ENCODE measurements at places on chromosomes 6 and 20.

- no peak for DNase-seq
- no peaks in the 10 kb centered on the region for H3K4me1 ChIP-seq
- no peaks in the 10 kb centered on the region for H3K36me3 ChIP-seq
- no peaks in the 10 kb centered on the region for H3K27me3 ChIP-seq
- H3K4me3 ChIP-seq, result no peak overlapping the region
Observed at GRCh38 chr6:93721386-93722048, 302.2 kb upstream of the EPHA7 start.

DNA sequence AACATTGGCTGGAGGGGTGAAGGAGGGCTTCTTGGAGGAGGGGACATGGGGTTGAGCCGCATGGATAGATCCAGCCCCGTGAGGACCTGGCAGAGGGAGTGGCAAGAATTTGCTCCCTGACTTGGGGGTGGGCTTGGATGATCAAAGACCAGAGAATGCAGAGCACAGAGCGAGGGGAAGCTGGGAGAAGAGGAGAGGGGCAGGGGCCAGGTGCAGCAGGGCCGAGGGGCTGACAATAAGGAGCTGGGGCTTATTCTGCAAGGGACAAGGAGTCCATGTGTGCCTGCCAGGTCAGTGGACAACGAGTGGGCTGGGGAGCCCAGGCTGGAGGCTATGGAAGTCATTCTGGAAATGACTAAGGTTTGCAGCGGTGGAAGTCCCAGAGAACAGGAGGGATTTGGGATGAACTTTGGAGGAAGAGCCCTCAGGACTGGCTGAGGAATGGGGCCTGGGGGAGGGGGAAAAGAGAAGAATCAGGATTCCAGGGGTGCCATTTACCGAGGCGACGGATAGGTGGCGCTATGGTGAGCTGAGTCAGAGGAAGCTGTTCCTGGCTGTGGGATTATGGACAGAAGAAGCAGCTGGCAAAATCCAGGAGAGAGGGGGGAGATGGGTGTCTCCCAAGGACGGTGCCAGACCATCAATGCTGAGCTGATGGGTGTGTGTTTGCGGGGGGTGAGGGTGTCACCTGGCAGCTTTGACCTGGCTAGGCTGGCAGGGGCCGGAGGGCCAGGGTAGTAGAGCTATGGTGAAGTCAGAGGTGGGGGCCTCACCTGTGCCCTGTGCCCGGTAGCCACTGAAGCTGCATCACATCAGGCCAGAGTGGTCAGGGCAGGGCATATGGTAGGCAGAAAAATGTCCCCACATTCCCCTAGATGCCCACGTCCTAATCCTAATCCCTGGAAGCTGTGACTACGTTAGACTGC, 7.8 kb downstream of the KCNG1 start:
- no peak for DNase-seq
- H3K27ac ChIP-seq, result no peak overlapping the region
- H3K4me3 ChIP-seq, result no peak overlapping the region
- no peaks in the 10 kb centered on the region for H3K36me3 ChIP-seq

- no peak for DNase-seq
- no peaks in the 10 kb centered on the region for H3K4me1 ChIP-seq
- H3K36me3 ChIP-seq, result no peaks in the 10 kb centered on the region
- peaks cover 8% of the 10 kb centered on the region for H3K27me3 ChIP-seq
- no peak overlapping the region for H3K27ac ChIP-seq
- H3K4me3 ChIP-seq, result no peak overlapping the region
Observed at GRCh38 chr20:48816282-48817205, 11.3 kb downstream of the PREX1 start.

GRCh38 chr6:113860181-113860955, 3.2 kb downstream of the MARCKS start:
- H3K27ac ChIP-seq, result peak overlapping the region; percentile 99
- no peak for DNase-seq
- no peaks in the 10 kb centered on the region for H3K36me3 ChIP-seq
- H3K4me3 ChIP-seq, result peak overlapping the region; percentile 77

- H3K27me3 ChIP-seq, result no peaks in the 10 kb centered on the region
- no peak overlapping the region for H3K4me3 ChIP-seq
- no peaks in the 10 kb centered on the region for H3K36me3 ChIP-seq
- peaks cover 29% of the 10 kb centered on the region for H3K4me1 ChIP-seq
- no peak overlapping the region for H3K27ac ChIP-seq
Observed at GRCh38 chr6:169980826-169981450, 229.5 kb downstream of the ERMARD start.

DNA sequence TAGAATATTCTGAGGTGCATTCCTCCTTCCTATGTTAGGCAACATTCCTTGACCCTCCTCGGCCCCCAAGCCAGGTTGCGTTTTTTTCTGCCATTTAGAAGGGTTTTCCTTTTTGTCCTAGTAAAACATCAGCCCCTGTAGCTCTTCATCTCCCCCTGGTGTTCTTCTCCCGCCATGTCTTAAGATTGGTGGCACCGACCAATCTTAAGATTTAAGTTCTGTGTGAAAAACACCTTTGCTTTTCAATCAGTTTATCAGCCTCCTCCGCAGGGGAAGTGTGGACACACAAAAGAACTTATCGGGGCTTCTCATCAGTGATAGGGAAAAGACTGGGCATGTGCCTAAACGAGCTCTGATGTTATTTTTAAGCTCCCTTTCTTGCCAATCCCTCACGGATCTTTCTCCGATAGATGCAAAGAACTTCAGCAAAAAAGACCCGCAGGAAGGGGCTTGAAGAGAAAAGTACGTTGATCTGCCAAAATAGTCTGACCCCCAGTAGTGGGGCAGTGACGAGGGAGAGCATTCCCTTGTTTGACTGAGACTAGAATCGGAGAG, 719 bp upstream of the EDN1 start:
- no peaks in the 10 kb centered on the region for H3K27me3 ChIP-seq
- no peak for DNase-seq
- H3K4me1 ChIP-seq, result peaks cover 55% of the 10 kb centered on the region
- peak overlapping the region; percentile 84 for H3K27ac ChIP-seq
- H3K36me3 ChIP-seq, result peaks cover 15% of the 10 kb centered on the region

DNA sequence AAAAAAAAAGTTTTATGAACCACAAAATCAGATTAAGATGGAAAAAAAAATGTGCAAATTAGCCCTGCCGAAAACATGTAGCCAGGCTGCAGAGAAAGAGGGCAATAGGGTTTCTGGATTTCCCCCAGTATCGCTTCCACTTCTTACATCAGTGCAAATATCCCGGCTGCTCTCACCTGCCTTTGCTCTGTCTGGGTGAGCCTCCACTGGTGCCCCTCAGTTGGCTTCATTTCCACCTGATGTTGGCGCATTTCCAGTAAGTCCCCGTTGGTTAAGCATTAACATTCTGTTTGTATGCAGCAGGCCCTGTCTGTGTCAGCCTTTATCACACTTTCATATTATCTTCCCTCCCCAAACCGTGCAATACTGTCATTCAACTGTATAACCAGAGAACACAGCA, 215.1 kb downstream of the CBLN4 start:
- no peak for DNase-seq
- no peak overlapping the region for H3K4me3 ChIP-seq
- H3K27ac ChIP-seq, result no peak overlapping the region
- no peaks in the 10 kb centered on the region for H3K27me3 ChIP-seq
- H3K36me3 ChIP-seq, result no peaks in the 10 kb centered on the region
- no peaks in the 10 kb centered on the region for H3K4me1 ChIP-seq

- peaks cover 51% of the 10 kb centered on the region for H3K27me3 ChIP-seq
- H3K36me3 ChIP-seq, result no peaks in the 10 kb centered on the region
- no peak for DNase-seq
- H3K4me3 ChIP-seq, result no peak overlapping the region
- no peak overlapping the region for H3K27ac ChIP-seq
- H3K4me1 ChIP-seq, result peaks cover 2% of the 10 kb centered on the region
Observed at GRCh38 chr20:63497946-63498935, 642 bp downstream of the EEF1A2 start.

DNA sequence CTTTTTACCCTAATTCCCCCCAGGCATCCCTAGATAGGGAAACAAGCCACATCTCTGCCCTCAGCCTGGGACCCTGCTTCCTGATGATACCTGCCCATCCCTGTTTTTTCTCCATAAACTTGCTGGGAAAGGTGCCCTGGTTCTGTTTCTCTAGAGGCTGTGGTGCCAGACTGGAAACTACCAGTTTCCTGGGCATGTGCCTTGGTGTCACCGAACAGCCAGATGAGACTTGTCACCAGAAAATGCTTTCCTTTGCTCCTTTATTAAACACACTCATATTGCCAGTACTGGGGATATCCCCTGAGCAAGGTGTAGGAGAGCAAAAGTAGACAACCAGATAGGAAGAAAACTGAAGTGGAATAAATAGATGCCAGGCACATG, 16.8 kb downstream of the SRSF3 start:
- H3K36me3 ChIP-seq, result peaks cover 5% of the 10 kb centered on the region
- no peak overlapping the region for H3K27ac ChIP-seq
- DNase-seq, result no peak
- no peak overlapping the region for H3K4me3 ChIP-seq
- no peaks in the 10 kb centered on the region for H3K27me3 ChIP-seq
- H3K4me1 ChIP-seq, result peaks cover 22% of the 10 kb centered on the region

GRCh38 chr6:142856624-142857232, 88.2 kb downstream of the HIVEP2 start:
- no peaks in the 10 kb centered on the region for H3K36me3 ChIP-seq
- no peak overlapping the region for H3K4me3 ChIP-seq
- peaks cover 16% of the 10 kb centered on the region for H3K4me1 ChIP-seq

GRCh38 chr6:143205991-143206390, 145.3 kb downstream of the AIG1 start:
- no peak overlapping the region for H3K27ac ChIP-seq
- no peaks in the 10 kb centered on the region for H3K27me3 ChIP-seq

GRCh38 chr6:105099371-105099770, 80.4 kb downstream of the POPDC3 start:
- peaks cover 5% of the 10 kb centered on the region for H3K4me1 ChIP-seq
- no peak overlapping the region for H3K27ac ChIP-seq
- no peak overlapping the region for H3K4me3 ChIP-seq
- H3K27me3 ChIP-seq, result no peaks in the 10 kb centered on the region
- no peaks in the 10 kb centered on the region for H3K36me3 ChIP-seq
